ENCODE measurements at places on chromosomes 6 and 20.

DNA sequence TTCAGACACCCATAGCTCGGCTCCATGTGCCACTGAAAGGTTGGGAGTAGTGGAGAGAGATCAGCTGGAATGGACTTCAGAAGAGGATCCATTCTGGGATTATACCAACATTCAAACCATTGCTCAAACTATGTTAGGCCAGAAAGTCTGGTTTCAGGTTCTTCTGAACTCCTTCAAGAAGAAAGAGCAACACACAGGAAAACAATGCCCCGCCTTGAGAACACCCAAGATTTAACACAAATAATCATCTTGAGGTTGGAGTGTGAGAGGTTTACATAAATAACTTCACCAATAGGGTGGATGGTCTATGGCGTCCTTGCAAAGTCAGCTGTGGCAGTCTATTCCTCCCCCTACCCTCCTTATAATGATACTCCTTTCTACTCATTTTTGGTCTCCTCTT lies 211.6 kb upstream of the SUPT3H start:
- DNase-seq, result no peak

DNA sequence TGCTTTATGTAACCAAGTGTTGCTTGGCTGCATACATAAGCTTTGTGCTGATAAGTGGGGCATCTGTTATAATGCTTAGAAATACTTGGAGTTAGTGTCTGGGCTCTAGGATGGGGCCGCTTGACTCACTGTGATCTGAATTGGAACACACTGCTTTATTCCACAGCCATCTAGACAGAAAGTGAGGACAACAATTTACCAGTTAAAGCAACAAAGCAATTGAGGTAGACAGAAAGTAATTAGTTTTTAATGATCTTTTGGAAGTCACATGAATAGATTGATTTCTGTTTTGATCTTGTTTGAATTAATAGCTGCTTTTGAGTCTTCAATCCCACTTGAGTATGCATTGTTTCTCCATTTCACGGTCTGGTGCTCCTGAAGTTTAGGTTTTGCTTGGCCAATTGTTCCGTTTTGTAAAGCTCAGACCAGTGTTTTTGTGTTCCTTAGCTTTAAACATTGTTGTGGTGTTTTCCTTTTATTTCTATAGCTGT lies 157.5 kb downstream of the TRMT11 start:
- DNase-seq, result no peak

DNA sequence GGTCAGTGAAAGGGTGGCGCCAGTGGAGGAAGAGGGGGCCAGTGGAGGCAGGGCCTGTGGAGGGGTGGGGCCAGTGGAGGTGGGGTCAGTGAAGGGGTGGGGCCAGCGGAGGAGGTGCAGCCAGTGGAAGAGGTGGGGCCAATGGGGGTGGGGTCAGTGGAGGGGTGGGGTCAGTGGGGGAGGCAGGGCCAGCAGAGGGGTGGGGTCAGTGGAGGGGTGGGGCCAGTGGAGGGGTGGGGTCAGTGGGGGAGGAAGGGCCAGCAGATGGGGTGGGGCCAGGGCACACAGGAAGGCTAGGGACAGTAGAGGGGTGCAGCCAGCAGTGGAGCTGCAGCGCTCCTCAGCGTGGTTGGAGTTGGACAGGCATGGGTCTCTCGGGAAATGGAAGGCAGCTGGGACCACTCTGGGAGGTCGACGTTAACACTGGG lies 18.7 kb downstream of the ADRM1 start:
- DNase-seq, result no peak

GRCh38 chr20:62606551-62607201 lies 35.6 kb upstream of the SLCO4A1 start:
- no peak for DNase-seq

GRCh38 chr6:144232832-144233230 lies 52.3 kb upstream of the UTRN start:
- no peak for DNase-seq

- DNase-seq, result no peak
Observed at GRCh38 chr20:60584221-60584620, 626.0 kb downstream of the CDH26 start.

- DNase-seq, result no peak
Observed at GRCh38 chr6:100078509-100078908, 84.5 kb upstream of the MCHR2 start.

DNA sequence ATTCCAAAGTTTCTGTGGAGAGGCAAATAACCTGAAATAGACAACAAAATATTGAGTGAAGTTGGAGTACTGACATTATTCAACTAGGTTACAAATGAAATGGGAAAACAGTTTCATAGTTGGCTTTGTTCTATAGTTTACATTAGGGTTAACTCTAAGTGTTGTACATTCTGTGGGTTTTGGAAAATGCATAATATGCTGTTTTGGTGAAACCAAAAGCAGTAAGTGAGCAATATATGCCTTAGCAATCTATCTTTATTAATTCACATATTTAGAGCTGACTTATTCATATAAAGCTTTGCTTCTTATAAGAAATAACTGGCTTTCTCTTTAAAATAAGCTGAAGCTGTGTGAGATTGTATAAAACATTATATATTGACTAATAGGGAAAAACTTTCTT lies 157.5 kb upstream of the AHI1 start:
- no peak for DNase-seq

GRCh38 chr6:145112711-145113148 lies 622.6 kb downstream of the EPM2A start:
- DNase-seq, result no peak

DNA sequence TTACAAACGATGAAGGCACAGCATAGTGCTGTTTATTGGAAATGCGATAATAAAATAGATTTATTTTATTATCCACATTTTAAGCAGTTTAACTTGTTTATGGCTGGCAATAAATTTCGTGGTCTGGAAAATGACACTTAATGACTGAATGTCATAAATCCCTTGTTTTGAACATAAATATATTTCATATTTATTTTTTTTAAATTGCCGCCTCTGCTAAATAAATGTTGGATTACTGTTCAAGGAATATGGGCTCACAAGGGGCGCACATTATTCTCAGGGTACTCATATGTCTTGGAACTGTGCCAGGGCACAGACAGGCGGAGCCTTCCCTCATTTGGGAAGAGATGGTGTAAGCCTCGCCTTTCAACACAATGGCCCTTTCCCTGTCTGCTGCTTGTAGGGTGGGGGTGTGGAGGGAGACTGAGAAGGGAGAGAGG lies 134.3 kb downstream of the PXDC1 start:
- DNase-seq, result no peak

DNA sequence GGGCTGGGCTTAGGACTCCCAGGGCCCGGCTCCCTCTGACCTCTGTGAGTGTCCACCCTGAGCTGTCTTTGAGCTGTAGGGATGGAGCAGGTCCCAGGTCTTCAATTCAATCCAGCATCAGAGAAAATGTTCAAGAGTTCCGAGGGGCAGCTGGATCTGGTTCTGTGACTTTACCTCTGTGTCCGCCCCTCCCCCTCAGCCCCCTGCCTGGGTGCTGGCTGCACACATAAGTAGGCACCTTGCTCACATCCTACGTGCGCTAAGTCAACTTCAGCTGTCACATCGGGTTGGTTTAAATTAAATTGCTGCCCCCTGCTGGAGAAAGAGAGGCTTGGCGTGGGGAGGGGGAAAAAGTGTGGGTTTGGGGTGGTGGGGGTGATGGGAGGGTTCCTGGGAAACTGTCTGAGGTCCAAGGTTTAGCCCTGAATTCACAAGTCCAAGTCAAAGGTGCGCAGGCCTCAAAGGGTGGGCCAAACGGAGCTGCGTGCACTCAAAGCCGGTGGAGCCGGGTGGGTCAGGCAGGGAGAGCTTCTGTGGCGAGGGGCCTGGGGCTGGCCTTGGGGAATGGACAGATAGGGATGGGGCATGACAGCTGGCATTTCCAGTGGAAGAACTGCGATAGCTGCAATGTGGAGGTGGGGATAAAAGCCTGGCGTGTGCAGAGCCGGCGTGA lies 3.0 kb downstream of the WFDC5 start:
- no peak for DNase-seq

- DNase-seq, result no peak
Observed at GRCh38 chr6:56458324-56458884, 184.3 kb downstream of the DST start.

- DNase-seq, result no peak
Observed at GRCh38 chr20:23754731-23755130, 4.0 kb upstream of the CST1 start.

DNA sequence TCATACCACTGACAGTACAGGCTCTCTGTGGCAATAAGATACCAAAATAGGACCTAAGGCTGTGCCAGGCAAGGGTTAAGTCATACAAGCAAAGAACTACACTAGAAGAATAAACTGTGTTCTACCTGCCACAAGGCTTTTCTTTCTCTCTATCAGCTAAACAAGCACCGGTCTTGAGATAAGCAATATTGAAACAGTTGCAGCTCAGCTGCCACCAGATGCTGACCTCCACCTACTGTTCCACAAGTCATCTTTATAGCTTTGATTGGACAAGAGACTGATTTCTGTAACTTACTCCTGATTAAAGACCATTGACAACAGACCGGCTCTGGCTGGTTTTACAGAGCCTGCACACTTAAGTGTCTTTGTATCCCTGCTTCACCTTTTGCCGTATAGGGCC lies 24.1 kb downstream of the SCP2D1 start:
- no peak for DNase-seq

DNA sequence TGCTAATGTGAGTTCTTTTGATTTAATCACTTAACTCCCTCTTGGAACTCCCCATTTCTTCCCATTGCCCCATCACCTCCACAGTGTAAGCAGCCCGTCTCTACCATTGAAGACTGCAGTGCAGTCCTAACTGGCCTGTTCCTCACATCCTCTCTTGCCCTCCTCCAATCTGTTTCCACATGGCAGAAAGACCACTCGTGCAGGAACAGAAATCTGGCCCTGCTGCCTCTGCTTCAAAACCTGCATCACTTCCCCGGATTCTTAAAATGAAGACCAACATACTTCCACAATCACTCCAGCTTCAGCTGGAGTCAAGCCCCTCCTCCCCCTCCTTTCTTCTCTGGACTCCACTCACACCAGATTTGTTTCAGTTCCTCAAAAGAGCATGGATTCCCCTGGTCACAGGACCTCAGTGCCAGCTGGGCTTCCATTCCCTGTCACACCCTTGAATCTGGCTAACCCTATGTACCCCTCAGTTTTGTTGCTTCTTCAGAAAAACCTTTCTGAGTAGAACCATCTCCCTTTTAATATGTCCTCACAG lies 802.3 kb downstream of the MAFB start:
- DNase-seq, result no peak

DNA sequence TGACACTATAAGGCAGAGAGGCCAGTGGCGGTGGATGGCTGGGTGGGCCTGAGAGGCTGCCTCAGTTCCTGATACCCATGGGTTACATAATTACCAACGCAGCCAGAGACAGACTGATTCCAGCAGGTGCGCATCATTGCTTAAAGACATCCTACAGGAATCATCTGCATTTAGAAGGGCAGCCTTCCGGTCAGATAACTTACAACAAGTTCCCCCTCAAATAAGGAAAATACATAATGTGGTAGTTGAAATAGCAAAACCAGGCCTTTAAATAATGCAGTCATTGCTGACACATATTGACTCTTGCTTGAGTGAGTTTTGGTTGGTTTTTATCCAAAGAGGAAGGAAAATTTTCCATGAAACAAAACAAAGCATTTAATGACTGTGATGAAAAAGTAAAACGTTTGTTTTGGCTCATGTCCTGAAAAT lies 81.9 kb downstream of the SIM1 start:
- DNase-seq, result no peak

DNA sequence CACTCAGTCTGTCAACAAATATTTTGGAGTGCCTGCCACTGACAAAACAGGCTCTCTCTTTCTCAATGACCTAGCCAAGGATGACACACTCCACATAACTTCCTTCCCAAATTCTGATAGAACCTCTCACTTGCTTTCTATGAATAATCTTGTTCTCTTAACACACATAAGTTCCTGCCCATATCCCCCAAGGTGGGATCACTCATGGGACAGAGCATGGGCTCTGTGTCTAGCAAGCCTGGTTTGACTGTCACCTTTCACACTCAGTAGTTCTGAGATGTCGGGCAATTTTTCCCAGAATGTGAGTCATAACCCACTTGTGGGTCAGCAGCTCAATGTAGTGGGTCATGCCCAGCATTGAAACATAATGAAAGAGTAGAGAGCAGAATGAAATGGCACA lies 78.1 kb downstream of the LRFN2 start:
- DNase-seq, result no peak

- no peak for DNase-seq
Observed at GRCh38 chr6:132569170-132569569, 952 bp upstream of the TAAR6 start.

DNA sequence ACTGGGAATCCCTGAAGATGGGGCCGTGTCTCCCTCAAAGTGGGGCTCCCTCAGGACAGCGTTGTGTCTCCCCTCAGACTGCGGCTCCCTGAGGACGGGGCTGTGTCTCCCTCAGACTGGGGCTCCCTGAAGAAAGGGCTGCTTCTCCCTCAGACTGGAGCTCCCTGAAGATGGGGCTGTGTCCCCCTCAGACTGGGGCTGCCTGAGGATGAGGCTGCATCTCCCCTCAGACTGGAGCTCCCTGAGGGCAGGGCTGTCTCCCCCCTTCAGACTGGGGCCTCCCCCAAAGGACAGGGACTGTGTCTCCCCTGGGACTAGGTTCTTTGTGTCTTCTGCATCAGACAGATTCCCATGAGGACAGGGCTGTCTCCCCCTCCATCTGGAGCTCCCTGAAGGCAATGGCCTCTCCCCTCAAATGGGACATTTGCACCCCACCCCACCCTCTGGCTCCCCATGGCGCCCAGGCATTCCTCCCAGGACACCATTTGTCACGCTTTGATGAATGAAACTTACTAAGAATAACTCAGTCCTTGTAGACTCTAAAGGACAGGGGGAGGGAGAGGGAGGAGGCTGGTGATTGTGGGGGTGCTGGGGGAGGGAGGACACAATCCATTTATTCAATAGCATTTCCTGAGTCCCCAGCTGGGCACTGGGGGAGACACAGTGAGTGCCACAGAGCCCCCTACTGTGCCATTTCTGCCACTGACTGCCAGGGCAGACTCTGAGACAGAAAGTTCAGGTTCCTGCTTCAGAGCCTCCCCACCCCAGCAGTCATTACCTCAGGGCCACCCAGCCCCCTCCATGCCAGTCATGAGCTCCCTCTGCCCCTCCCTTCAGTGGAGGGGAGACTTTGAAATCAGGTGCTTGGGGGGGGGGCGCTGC lies 122.4 kb downstream of the MRPL14 start:
- no peak for DNase-seq

GRCh38 chr6:14921170-14921569 lies 324.7 kb upstream of the JARID2 start:
- DNase-seq, result no peak

- DNase-seq, result no peak
Observed at GRCh38 chr6:72787391-72788031, 165.6 kb downstream of the KCNQ5 start.

GRCh38 chr6:1872649-1873131 lies 263.0 kb downstream of the FOXC1 start:
- no peak for DNase-seq

DNA sequence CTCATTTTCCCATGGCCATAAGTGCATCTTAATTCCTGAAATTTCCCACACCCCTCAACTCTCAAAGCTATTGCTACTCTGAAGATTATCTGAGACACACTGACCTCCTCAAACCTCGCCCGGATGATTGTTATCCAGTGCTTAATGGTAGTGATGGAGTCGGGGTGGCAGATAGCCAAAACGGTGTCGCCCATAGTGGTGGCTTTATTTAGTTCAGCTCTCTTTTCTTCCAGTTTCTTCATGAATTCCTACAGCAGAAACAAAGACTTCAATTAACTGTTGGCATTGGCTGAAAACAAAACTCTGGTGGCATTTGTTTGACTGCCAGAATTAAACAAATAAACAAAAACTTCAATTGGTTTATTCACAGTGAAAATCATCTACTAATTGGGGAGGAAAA lies 165.4 kb downstream of the DST start:
- no peak for DNase-seq

GRCh38 chr20:21046413-21047070 lies 59.6 kb downstream of the LINC00237 start:
- DNase-seq, result no peak

- DNase-seq, result no peak
Observed at GRCh38 chr6:19322691-19323485, 514.3 kb upstream of the ID4 start.
